CD4-positive, CD25-positive, alpha-beta regulatory T cell (primary cell): ENCODE measurements at places on chromosomes 7 and 10. TPM values are rescaled to one million over a fixed set of nuclear protein-coding genes. Genes with fewer than 3 reads are reported as not detected.

GRCh38 chr7:33698041-33698440 lies 207.3 kb upstream of the BMPER start:
- DNase-seq, result no peak

- DNase-seq, result no peak
Observed at GRCh38 chr10:31615129-31615528, 296.1 kb downstream of the ZEB1 start.

DNA sequence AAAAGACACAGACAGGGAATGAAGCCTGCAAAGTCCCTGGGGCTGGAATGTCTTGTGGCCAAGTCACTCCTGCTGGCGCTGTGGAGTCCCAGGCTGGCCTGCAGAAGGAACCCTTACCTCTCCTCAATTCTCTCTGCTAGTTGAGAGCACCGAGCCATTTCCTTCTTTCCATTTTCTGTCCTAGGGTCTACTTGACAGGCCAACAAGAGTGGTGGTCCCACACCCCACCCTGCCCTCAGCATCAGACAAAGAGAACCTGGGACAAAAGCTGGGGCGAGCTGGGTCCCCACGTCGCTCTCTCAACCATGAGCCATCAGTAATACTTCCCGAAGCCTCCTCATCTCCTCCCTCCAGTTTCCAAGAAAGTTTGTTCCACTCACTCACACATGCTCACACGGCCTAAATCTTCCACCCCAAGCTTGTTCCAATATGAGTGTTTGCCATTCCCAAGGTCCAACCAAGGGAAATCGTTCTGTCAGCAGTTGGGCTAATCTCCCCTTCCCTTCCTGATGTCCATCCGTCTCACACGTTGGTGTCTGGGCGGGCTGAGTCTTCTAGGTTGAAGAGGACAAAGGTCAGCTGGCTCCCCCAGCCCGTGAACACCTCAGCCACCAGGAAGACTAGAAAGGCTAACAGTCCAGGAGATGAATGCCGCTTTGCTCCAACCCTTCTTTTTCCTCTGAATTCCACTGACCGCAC lies 44.3 kb downstream of the CLEC2L start:
- DNase-seq, result no peak

The NUDT1 gene
- 17.5 TPM for total RNA-seq

The FXYD4 gene
- total RNA-seq, result not detected

The TMEM270 gene
- total RNA-seq, result not detected
